ENCODE measurements at places on chromosomes 5 and 9.
A peak's percentile ranks its signal among the peaks of the same experiment; 100 is the strongest.

GRCh38 chr5:107289030-107289714 lies 381.6 kb downstream of the EFNA5 start:
- DNase-seq: no peak

GRCh38 chr5:170293273-170293672 lies 4.3 kb downstream of the LCP2 start:
- DNase-seq: no peak

GRCh38 chr5:154791535-154791934 lies 36.4 kb downstream of the LARP1 start:
- DNase-seq: no peak

- DNase-seq: no peak
These were observed 305.7 kb upstream of the KCNN2 start for GRCh38 chr5:114056185-114056538.

GRCh38 chr9:83245979-83246659 lies 183.2 kb upstream of the RASEF start:
- no peak for DNase-seq

- DNase-seq: no peak
These were observed 23.9 kb downstream of the MEGF9 start for GRCh38 chr9:120690372-120690771.

DNA sequence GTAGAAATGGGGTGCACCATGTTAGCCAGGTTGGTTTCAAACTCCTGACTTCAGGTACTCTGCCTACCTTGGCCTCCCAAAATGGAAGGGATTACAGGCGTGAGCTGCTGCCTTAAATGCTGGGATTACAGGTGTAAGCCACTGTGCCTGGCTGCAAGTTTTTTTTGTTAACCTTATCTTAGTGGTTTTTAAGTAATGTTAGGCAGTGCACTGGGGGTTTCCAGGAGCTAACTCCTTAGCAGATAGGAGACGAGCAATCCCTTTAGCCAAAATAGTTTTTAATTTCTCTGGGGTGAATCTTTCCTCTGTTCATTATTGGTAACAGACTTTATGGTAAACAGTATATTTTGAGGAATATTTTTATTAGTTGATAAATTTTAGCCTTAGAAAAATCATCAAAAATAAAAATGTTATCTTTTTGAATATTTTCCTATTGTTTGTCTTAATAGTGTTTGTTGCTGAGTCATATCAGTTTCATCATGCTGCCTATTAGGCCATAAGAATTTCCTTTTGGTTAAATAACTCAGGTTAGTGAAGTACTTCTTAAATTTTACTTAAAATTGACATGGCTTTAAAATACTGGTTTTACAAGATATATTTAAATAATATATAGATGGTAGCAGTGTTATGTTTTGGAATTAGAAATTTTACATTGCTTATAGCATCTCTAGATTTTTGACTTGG lies 37.9 kb downstream of the LMNB1 start:
- DNase-seq: peak; percentile 16

DNA sequence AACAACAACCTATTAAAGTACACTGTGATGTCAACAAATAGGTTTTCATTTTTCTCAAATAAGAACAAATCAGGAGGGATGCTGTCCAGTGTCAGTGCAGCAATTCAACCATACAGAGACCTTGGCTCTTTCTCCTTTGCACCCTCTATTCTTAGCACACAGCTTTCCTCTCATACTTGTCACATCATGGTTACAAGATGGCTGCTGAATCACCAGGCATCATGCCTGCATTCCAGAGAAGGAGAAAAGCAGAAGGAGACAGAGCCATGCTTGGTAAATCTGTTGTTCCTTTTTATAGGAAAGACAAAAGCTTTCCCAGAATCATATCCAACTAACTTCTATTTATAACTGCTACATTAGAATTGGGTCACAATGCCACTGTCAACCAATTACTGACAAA lies 124.7 kb upstream of the VLDLR start:
- DNase-seq: no peak

DNA sequence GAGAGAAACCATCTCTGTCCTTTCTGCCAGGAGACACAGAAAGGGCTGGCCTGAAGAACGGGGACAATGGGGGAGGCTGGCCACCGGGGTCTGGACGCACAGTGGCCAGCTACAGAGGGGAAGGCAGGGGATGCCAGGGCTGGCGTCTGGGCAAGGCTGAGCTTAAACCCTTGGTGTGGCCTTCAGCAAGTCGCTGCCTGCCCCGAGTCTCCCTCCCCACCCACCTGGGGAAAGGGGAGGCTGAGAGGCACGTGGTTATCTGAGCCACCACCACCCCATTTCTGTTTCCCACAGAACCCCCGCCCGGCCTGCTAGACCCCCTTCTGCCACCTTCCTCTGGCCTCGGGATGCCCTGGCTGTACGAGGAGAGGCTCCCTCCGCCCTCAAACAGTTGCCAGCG lies 115.3 kb downstream of the VAV2 start:
- no peak for DNase-seq

GRCh38 chr9:121348221-121348620 lies 21.8 kb downstream of the STOM start:
- no peak for DNase-seq

- no peak for DNase-seq
These were observed 32.6 kb downstream of the TTC39B start for GRCh38 chr9:15274425-15274824.

DNA sequence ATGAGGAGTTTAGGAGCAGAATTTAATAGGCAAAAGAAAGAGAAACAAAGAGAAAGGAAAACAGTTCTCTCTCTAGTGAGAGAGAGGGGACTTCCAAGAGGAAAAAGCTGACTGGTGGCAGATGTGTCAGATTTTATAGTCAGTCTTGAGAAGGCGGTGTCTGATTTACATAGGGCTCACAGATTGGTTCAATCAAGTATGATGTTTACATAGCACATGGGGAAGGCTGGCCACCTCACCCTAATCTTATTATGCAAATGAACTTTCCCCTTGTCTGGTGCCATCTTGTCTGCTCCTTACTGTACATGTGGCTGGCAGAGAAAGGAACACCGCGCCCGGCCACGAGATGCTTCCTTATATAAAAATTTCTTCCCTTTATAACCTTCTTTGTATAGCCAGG lies 24.7 kb downstream of the UNC13B start:
- no peak for DNase-seq

DNA sequence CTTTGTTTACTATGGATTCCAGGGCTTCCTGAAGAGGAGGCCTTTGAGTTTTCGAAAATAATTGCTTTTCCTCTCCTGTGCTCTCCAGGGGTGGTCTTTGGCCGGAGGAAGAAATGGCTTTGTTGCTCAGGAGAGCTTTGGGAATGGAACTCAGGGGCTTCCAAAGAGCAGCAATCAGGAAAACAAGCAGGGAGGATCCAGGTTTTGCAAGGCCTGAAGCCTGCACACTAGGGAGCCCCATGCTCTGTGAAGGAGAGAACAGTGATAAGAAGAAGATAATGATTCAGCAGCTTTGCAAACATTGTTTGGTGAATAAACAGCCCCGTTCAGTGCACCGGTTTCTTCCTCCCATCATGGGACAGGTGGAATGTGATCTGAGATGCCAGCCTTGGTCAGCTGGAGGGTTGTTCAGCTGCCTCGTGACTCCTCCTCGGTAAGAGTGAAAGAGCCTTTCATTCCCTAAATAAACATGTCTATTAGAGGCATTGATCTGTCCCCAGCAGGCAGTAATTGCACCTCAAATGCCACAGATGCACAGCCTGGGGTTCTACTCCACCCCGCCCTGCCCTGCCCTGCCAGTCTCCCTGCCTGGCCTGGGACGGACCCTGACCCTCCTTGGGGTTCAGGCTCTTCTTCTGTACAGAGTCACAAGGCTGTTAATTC lies 11.5 kb upstream of the ALDH1B1 start:
- DNase-seq: no peak

DNA sequence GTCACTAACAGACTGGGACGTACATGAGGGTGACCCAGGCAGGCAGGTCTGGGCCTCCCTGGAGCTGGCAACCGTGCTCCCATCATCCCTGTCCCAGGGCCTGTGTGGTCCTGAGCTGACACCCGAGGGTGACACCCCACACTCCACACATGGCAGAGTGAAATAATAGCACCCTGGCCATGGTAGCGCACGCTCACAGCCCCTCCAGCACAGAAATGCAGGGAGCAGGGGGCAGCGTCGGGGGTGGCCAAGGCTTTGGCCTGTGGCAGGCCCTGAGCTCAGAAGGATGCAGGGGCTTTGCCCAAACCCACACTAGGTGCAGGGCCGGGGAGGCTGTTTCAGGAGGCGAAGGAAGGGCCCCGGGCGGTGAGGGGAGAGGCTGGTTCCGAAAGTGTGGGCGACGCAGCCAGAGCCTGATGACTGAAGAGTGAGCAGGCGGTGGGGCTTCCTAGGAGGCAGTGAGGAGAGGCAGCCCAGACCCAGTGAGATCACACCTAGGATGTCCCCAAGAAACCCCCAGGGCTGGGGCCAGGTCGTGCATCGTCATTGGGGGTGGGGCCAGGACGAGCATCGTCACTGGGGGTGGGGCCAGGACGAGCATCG lies 12.9 kb downstream of the OR2V2 start:
- DNase-seq: peak; percentile 52

- no peak for DNase-seq
These were observed 562 bp downstream of the GSN start for GRCh38 chr9:121268598-121268850.

DNA sequence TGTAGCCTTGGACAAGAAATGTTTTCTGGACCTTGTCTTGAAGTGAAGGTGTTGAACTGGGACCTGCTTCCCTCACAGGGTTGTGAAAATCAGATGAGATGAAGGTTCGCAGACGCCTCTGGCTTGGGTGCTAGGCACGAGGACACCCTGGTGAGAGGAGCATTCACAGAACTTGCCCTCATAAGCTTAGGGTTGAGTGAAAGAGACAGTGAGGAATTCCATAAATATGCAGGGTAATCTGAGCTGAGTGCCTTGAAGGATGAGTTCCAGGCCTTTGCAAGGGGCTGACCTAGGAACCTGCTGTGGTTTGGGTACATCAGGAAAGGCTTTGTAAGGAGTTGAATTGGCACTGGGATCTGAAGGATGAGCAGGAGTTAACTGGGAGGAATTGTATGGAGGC lies 75.7 kb upstream of the SAP30L start:
- peak; percentile 74 for DNase-seq

GRCh38 chr5:134133995-134134541 lies 19.6 kb downstream of the TCF7 start:
- DNase-seq: no peak

DNA sequence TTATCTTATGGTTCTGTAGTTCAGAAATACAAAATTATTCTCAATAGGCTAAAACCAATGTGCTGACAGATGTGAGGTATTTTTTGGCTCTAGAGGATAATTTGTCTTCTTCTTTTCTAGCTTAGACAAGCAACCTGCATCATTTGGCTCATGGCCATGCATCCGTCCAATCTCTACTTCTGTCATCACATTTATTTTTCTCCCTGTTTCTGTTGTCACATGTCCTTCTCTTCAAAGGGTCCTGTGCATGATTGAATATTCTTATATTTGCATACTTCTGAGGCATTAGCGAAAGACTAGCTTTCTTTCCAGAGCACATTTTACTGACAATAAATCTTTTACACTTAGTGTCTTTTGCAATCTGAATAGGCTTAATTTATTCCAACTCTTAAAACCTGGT lies 564.7 kb downstream of the CDH10 start:
- peak; percentile 55 for DNase-seq

DNA sequence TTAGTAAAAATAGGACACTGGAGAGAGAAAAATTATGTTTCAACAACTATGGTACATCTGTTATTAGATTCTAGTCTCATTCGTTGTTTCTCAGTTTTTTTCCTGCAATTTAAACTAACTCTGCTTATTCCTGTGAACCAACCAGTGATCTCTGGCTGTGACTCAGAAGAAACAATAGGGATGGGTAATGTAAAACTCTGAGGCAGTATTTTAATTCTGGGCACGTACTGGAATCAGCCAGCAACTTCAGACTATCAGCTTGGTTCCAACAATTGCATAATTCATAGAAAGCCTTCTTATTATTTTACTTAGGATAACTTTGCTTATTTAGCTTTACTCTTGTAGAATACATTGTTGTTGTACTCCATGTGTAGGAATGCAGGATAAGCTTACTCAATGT lies 28.8 kb downstream of the MLLT3 start:
- DNase-seq: peak; percentile 30

- DNase-seq: no peak
These were observed 190.2 kb upstream of the NR3C1 start for GRCh38 chr5:143593723-143594122.

- DNase-seq: peak; percentile 97
These were observed 96.8 kb downstream of the ZNF608 start for GRCh38 chr5:124649491-124650146.

GRCh38 chr9:33044162-33044673 lies 19.1 kb downstream of the DNAJA1 start:
- peak; percentile 89 for DNase-seq

GRCh38 chr5:100900142-100900795 lies 2.8 kb downstream of the ST8SIA4 start:
- peak; percentile 33 for DNase-seq

DNA sequence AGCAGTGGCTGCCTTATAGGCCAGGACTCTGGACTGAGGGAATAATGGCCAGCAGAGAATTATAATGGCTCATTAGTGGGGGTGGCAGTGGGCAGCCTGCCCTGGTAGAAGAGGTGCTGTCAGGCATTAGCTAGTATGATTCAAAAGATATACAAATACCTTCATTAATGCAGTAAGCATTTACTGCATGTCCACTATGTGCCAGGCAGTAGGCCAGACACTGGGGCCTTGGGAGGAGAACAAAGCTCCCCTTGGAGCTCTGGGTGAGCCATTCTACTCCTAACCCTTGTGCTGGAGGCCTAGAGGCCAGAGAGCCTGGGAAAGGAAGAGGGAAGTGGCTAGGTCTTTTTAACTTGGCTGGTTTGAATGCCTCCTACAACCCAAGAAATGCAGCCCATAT lies 2.0 kb upstream of the GARNL3 start:
- DNase-seq: no peak

DNA sequence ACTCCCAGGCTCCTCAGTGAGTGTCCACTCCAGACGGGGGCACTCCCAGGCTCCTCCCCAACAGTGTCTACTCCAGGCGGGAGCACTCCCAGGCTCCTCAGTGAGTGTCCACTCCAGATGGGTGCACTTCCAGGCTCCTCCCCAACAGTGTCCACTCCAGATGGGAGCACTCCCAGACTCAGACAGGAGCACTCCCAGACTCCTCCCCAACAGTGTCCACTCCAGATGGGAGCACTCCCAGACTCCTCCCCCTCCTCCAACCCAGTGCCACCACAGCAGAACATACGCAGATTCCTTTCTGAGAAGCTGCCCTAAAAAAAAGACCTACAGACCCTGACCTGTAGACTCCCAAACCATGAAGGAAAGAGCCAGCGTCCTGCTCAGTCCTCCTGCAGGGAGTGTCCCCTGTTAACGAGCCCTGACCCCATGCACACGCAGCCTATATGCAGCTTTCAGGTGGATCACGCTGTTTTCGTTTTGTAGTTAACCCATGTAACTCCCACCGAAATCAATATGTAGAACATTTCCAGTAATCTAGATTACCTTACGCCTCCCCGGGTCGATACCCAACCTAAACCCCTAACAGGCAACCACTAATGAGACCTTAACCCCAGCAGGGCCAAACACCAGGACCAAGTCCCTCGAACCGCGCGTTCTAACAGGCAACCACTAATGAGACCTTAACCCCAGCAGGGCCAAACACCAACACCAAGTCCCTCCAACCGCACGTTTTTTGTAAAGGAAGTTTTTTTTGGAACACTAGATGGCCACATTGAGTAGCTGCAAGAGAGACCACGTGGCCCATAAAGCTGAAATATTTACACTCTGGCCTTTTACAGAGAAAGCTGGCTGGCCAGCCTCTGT lies 15.7 kb downstream of the PNPLA7 start:
- peak; percentile 55 for DNase-seq

GRCh38 chr5:36111238-36111637 lies 40.4 kb downstream of the LMBRD2 start:
- no peak for DNase-seq
